IPS DF 19.7 (cell line): ENCODE measurements at places on chromosomes 4 and X.

DNA sequence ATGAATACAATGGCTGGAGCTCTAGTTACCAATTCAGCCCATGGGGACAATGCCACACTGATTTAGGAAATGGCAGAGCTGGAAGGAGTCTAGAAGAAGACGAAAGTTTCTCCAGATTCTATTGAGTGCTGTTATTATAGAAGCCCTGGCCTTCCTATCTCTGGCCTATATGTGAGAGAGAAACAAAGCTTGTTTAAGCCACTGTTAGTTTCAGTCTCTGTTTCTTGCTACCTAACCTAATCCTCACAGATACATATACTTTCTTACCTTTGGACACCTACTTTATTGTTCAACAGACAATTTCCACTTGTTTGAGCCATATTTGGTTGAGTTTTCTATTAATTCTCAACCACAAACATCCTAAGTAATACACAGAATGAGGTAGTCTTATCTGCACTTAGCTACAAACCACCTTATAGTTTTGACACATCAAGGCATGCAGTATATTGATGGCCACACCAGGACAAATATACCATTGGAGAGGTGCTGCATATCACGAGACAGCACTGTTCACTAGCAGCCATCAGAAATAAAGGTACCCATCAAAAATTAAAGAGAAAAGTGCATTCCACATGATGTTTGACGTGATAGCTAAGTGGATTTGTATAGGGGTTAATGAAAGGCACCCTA lies 190.2 kb downstream of the SMIM20 start:
- DNase-seq = no peak

DNA sequence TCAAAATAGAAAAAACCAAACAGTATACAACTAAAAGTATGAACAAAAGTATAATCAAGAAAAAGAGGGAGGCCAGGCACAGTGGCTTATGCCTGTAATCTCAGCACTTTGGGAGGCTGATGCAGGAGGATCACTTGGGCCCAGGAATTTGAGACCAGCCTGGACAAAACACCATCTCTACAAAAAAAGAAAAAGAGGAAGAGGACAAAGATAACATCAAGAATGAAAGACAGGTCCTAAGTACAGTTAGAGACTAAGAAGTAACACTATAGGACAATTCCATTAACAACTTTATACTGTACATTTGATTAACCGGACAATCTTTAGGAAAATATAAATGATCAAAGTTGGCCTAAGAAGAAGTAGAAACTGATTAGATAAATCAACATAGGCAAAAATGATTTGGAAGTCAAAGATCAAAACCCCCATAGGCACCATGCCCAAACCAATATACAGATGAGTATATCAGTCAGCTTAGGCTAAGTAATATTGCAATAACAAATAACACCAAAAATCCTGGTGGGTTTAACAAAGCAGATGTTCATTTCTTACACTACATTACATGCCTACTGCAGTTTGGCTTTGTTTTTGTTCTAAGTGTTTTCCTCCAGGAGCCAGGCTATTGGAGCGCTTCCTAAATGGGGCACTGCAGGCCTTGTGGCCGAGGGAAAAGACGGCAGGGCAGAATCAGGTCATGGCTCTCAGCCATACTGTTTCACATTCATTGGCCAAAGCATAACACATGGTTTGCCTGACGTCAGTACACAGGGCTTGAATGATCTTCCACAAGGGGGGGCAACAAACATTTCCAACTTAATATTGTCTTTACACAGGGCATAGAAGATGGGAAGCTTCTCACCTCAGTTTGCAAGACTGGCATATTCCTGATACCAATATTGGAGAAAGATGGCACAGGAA lies 42.2 kb upstream of the HGFAC start:
- DNase-seq = no peak

GRCh38 chr4:31104577-31104976 lies 384.4 kb downstream of the PCDH7 start:
- DNase-seq = no peak

GRCh38 chrX:15345976-15346375 lies 10.7 kb upstream of the PIGA start:
- DNase-seq = no peak

GRCh38 chr4:89070041-89070440 lies 13.1 kb upstream of the FAM13A start:
- DNase-seq = no peak

- no peak for DNase-seq
Observed at GRCh38 chr4:81040012-81040659, 9.6 kb downstream of the BMP3 start.

GRCh38 chrX:46805270-46805669 lies 31.6 kb upstream of the RP2 start:
- DNase-seq = no peak

GRCh38 chr4:183082053-183082452 lies 17.0 kb upstream of the WWC2 start:
- no peak for DNase-seq

DNA sequence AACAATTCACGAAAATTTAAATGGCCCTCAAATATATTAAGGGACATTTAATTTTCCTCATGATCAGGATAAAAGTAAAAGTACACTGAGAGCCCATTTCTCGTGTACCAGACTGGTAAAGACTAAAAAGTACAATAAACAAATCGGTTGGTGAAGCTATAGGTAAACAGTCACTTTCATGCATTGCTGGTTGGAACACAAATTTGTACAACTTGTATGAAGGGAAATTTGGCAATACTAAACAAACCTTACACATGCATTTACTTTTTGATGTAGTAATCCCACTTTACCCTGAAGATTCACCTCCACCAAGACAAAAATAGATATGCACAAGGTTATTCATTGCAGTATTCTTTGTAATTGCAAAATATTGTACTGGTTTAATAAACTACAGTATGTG lies 31.4 kb upstream of the MBNL3 start:
- DNase-seq = no peak

DNA sequence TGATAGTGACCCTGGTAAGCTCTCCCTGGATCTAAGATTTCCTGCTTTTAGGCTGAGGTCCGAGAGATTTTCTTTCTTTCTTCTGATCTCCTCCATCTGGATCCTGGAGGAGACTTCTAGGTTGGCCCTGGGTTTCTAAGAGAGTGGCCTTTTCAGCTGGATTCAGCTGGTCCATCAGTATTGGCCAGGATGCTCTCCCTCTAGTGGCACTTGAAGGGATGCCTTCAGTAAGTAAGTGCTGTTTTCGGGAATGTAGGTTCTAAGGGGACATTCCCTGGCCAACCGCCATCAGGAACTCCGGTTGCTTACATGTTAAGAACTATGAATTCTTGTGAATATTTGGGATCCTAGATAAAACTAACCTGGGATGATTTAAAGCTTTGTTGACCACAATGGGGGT lies 56.9 kb downstream of the SERTM2 start:
- no peak for DNase-seq

GRCh38 chr4:112199041-112199440 lies 32.5 kb upstream of the AP1AR start:
- no peak for DNase-seq

GRCh38 chr4:172869621-172870268 lies 298.9 kb upstream of the GALNT7 start:
- DNase-seq = no peak

DNA sequence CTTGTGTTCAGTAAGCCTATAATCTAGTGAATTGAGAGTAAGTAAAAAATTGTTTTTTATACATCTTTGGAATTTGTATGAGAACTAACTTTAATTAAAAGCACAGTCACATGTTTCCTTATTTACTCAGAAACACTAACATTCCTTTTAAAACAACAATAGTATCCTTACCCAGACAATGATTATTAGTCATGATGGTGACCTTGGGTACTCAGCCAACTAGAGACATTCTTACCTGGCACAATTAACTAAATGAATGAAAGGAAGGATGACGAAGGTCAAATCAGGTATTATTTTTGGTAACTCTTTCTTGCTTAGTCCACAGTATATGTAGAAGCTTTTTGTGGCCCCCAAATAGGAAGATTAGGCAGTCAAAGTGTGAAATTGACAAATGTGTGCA lies 901.0 kb downstream of the FAT4 start:
- DNase-seq = no peak

DNA sequence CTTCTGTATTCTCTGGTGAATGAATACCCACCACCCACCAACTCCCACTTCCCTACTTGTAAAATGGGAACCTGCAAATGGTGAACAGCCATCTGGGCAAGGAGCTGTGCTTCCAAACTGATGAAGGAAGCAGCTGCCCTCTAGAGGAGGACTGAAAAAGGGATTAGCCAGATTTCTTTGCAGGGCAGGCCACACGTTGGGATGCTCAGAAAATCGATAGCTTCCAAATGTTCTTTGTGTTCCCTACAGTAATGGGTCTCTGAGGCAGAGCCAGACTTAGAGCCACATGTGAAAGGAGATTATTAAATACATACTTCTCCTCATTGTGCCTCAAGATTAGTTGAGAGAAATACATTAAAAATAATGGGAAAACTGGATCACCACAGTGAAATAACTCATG lies 39.3 kb upstream of the LPAR4 start:
- DNase-seq = peak; percentile 5

GRCh38 chr4:120994521-120994920 lies 72.0 kb upstream of the PRDM5 start:
- no peak for DNase-seq

- no peak for DNase-seq
Observed at GRCh38 chrX:113545040-113545439, 704.4 kb upstream of the AMOT start.

DNA sequence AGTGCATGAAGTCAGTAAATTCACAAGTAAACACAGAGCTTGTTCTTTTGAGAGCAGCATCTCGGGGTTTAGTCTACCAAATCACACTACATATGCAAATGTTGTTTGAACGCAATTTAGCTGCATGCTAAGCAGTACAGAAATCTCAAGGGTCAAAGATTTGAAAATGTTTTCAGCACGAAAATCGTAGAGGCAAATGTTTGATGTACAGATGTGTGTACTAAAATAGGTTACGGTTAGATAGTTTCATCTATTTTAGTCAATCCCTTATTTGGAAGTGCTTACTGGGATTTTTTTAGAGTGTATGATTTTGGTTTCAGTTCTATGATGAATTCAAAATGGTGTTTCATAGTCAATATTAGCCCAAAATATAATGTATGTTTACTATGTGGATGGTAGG lies 1928.2 kb upstream of the TENM3 start:
- no peak for DNase-seq

DNA sequence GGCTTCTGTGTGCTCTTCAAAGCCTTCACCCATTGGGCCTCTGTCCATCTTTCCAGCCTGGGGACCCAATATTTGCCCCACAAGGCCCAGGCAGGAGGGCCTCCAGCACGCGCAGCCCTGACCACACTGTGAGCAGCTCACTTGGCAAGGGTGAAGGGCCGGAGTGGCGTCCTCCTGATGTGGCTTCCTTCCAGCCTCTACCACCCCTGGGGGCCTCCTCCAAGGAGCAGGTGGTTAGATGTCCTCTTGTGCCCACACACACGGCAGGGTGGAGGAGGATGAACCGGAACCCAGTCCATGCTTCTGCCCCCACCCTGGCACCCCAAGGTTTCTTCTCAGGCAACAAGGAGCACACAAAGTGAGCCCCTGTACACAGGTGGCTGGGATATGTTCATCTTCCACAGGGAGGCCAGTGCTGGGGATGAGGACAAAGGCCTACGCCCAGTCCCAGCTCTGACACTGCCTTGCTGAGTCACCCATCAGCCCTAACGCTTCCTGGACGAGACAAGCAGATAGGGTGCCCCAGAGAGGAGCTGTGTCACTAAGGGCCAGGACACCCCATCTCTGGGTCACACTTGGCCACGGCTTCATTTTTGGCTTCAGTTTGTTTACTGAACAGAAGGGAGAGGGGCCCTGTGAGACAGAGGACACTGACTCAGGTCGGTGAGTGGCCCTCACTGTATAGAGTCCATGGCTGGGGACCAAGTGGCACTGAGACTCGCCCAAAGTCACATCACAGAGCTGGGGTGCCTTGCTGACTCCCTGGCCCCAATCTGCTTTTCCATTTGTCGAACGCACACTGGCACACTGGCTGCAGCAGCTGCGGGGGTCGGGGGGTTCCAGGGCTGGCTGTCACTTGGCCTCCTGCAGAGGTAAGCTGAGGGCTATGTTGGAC lies 1.9 kb downstream of the UBL4A start:
- no peak for DNase-seq

DNA sequence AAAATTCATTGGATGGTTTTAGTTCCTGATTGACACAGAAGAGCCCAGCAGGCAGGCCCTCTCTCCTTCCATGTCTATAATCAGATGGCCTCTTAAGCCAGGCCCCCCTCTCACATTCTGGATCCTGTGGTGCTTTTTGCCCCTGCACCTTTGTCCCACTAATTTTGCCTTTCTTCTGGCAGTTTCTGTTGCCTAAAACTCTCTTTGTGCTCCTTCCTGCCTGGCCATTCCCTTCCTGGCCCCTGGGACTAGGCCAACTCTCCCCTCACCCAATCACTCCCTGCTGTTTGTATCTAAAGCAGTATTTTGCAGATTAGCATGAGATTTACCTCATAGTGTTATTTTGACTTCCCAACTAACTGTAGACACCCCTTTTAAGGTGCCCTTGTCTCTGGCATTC lies 42.7 kb upstream of the DDX3X start:
- peak; percentile 68 for DNase-seq

DNA sequence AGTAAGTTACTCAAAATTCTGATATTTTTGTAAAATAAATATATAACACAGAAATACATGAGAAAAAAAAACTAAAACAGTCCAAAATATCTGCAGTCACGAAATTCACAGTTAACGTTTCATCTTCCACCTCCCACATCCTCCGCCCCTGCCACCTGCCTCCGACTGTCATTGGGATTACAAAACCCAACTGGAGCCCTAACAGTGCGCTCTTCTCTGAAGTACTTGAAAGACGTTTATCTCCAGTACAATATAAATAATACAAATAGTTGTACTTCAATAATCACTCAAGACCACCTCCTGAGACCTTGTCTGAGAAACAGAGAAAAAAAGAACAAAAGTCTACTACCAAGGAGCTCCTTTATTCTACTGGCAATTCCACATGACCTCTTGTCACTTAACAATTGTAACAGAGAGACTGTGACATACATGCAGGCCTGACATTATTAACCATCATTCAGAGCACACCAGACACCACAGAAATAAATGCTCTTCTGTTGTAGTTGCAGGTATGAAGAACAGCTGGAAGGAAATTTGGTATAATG lies 280.6 kb downstream of the PPP3CA start:
- DNase-seq = no peak

DNA sequence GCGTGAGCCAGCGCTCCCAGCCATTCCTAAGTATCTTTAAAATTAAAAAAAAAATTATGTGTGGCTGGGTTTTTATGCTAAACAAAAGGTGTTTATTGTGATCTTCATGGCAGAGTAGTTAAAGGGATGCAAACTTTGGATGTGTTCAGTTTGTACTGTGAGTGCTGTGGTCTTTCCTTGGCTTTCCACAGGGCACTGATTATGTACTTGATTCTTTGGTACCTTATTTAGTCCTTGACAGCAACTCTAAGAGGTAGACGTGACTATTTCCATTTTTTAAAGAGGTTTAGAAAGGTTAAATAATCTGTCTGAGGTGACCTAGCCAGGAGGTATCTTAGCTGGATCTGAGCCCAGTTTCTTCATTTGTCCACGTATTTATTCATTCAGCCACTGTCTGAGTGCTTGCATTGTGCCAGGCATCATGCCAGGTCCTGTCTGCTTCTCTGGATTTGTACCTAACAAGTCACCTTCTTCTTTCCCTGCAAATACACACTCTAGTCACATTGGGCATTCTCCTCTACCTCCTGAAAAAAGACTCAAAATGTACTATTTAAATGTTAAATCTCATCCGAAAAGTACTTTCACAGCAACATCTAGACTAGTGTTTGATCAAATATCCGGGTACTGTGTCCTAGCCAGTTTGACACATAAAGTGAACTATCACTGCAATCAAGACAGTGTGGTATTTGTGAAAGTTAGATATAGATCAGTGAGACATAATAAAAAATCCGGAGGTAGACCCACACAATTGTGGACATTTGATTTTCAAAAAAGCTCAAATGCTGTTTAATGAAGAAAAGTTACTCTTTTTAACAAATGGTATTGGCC lies 31.5 kb downstream of the WWC2 start:
- DNase-seq = no peak
